Uterine smooth muscle cell (primary cell): ENCODE measurements at places on chromosomes 1 and 21. TPM values are rescaled to one million over a fixed set of nuclear protein-coding genes. Genes with fewer than 3 reads are reported as not detected.

ZNF695 gene
- total RNA-seq = 2.2 and 4.0 TPM in 2 replicates

SYNC gene
- 44.3 and 74.7 TPM in 2 replicates for total RNA-seq

ALPL gene
- total RNA-seq = 4.2 and 6.7 TPM in 2 replicates

MPL gene
- total RNA-seq = not detected in 2 replicates

PDE9A gene
- total RNA-seq = 1.9 and 2.1 TPM in 2 replicates

TCEA3 gene
- 6.8 and 10.4 TPM in 2 replicates for total RNA-seq

NES gene
- total RNA-seq = 32.2 and 68.6 TPM in 2 replicates

PUM1 gene
- total RNA-seq = 50.9 and 67.5 TPM in 2 replicates

TNFRSF18 gene
- total RNA-seq = 0.12 TPM in 1 of 2 replicates, not detected in the other

IL19 gene
- total RNA-seq = not detected in 2 replicates

CELA3B gene
- not detected in 2 replicates for total RNA-seq

CRNN gene
- not detected in 2 replicates for total RNA-seq

KCTD3 gene
- 50.5 and 78.0 TPM in 2 replicates for total RNA-seq

ABCG1 gene
- 0.44 and 0.50 TPM in 2 replicates for total RNA-seq

URB1 gene
- total RNA-seq = 27.3 and 30.2 TPM in 2 replicates

TRIM46 gene
- 3.9 and 4.9 TPM in 2 replicates for total RNA-seq

TIE1 gene
- total RNA-seq = 67.9 and 127 TPM in 2 replicates

RNASEL gene
- 6.6 and 9.9 TPM in 2 replicates for total RNA-seq

MTR gene
- 34.5 and 39.8 TPM in 2 replicates for total RNA-seq

SKI gene
- 19.9 and 21.7 TPM in 2 replicates for total RNA-seq

PAQR6 gene
- total RNA-seq = 0.22 and 0.37 TPM in 2 replicates

PPP1R8 gene
- total RNA-seq = 43.0 and 54.2 TPM in 2 replicates

APOBEC4 gene
- not detected in 2 replicates for total RNA-seq

SIM2 gene
- under 0.01 and 0.62 TPM in 2 replicates for total RNA-seq

LCE1A gene
- not detected in 2 replicates for total RNA-seq

SPRR2B gene
- not detected in 2 replicates for total RNA-seq

GBP5 gene
- total RNA-seq = not detected in 2 replicates

GUCA2B gene
- not detected in 2 replicates for total RNA-seq
